ENCODE measurements at places on chromosomes 6 and 20.

GRCh38 chr20:32891926-32892660 lies 33.4 kb downstream of the EFCAB8 start:
- DNase-seq: no peak

DNA sequence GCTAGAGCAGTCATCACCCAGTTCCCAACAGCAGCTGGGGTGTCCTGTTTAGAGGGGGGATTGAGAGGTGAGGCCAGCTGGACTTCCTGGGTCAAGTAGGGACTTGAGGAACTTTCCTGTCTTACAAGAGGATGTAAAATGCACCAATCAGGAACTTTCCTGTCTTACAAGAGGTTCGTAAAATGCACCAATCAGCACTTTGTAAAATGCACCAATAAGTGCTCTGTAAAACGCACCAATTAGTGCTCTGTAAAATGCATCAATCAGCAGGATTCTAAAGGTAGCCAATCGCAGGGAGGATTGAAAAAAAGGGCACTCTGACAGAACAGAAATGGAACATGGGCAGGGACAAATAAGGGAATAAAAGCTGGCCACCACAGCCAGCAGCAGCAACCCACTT lies 225.7 kb downstream of the GMPR start:
- no peak for DNase-seq

- no peak for DNase-seq
These were observed 25.0 kb downstream of the TFAP2A start for GRCh38 chr6:10389739-10390494.

- DNase-seq: no peak
These were observed 227.6 kb upstream of the EXOC2 start for GRCh38 chr6:920512-920911.

GRCh38 chr6:147633191-147633590 lies 124.7 kb downstream of the SAMD5 start:
- DNase-seq: no peak

- no peak for DNase-seq
These were observed 7.5 kb downstream of the ELMO2 start for GRCh38 chr20:46398963-46399362.

DNA sequence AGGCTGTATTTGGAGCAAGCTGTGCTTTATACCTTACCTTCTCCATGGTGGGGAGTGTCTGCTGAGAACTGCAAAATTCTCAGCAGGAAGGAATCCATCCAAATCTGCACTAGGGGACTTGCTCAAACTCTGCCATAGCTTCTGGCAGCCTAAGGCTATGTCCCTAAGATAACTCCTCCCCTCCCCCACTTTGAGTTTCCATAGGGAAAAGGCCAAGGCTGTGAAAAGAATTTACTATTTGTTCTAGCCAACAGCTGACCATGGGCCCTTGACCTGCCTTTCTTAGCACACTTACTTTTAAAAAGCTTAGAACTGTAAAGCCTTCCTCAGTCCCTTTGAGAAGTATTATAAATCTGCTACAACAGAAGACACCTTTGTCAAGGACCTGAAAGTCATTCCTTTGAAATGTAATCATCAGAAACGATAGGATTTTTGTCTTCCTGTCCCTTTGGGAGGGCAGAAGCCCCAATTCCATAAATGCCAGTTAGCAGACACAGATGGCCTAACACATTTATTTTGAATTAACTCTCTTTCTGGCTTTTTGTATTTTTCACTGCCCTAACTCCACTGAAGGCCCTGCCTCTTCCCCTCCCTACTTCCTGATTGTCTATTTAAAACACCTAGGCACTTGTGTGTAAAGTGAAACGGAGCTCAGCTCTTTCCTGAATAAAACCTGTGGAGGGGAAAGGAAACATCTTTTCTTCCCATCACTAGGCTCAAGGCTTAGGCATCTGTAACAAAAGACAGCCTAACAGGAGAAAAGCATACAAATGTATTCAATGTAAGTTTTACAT lies 157.1 kb downstream of the AKAP7 start:
- DNase-seq: no peak

- no peak for DNase-seq
These were observed 99.5 kb downstream of the LAMP5 start for GRCh38 chr20:9613871-9614270.

- DNase-seq: no peak
These were observed 3.9 kb upstream of the SDCBP2 start for GRCh38 chr20:1332749-1333300.

DNA sequence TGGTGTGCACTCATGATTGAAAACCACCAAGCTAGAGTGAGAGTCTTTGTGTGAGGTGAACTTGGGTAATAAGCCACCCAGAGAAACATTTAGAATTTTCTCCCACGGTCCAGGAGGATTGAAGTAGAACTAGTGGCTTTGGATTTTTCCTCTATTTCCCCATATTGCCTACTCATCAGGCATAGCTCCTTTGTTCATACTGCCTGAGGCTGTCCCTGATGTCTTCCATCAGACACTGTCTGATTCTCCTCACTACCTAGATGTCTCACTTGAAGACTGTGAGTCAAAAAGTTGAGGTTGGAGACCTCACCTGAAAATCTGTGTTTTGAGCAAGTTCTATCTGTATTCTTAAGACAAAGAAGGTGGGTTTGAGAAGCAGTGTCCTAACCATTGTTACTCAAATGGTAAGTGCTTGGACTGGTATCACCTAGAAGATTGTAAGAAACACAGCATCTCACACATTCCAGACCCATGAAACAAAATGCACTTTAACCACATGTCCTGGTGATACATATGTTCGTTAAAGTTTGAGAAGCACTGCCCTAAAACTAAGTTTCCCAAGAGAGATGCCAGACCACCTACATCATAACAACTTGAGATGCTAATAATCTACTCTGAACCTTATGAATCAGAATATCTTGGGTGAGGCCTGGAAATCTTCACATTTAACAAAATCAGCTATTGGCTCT lies 523.4 kb upstream of the BTBD3 start:
- no peak for DNase-seq

- no peak for DNase-seq
These were observed 22.4 kb upstream of the RALY start for GRCh38 chr20:33971147-33971975.

DNA sequence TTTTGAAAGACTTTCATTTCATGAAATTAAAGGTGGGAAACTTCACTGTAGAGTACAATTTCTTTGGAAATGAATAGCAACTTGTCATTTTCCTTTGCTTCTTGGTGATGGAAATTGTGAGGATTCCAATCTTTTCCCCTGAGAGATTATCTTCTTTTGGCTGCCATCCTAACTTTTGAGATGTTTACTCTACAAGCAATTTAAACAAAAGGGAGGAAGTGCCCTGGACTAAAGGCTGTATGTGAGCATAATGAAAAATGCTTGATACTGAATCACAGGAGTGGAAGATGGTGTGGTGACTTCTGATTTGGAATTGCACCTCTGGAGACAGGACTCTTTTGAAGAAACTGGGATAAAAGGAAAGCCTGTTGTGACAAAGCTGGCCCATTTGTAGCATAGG lies 43.1 kb upstream of the JAG1 start:
- DNase-seq: no peak

DNA sequence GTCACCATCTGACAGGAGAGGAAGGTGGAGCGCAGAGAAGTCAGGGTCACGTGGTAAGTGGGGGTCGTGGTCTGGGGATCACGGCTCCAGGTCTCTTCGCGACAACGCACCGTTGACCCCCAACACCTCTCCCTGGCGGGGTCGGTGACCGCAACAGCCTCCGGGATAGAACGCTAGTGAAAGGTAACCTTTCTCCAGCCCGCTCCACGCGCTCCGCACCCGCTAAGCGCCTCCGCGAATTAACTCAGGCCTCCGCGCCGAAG lies 600 bp upstream of the SYNJ2 start:
- DNase-seq: no peak

DNA sequence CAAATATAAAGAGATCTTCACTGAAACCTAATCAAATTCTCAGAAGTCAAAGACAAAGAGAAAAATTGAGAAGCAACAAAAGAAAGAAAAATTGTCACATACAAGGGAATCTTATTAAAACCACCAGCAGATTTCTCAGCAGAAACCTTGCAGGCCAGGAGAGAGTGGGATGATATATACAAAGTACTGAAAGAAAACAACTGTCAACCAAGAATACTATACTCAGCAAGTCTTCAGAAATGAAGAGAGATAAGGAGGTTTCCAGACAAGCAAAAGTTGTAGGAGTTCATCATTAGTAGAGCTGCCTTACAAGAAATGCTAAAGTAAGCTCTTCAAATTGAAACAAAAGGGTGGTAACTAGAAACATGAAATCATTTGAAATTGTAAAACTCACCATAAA lies 345.6 kb downstream of the MAFB start:
- no peak for DNase-seq

DNA sequence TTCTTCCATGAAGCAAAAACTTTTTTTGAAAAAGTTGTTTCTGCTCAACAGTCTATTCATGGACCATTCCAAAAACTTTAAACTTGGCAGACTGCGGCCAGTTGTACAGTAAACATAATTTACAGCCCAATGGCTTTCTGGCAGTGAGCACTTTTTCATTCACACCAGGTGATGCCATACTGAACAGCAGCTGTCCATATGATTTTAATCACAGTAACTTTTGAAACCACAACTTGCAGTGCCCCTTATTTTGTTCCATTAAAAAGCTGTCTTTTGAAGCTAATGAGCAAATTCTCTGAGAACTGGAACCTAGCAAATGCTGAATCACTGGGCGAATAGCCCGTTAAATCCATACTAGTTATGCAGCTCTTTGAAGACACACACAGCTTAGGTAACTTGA lies 576.6 kb downstream of the PTPRT start:
- DNase-seq: no peak

- DNase-seq: no peak
These were observed 12.6 kb downstream of the TCP11 start for GRCh38 chr6:35128496-35128895.

- peak; percentile 85 for DNase-seq
These were observed 11.9 kb upstream of the ZFAND3 start for GRCh38 chr6:37807656-37808055.

- no peak for DNase-seq
These were observed 828 bp upstream of the SULF2 start for GRCh38 chr20:47785854-47786764.

DNA sequence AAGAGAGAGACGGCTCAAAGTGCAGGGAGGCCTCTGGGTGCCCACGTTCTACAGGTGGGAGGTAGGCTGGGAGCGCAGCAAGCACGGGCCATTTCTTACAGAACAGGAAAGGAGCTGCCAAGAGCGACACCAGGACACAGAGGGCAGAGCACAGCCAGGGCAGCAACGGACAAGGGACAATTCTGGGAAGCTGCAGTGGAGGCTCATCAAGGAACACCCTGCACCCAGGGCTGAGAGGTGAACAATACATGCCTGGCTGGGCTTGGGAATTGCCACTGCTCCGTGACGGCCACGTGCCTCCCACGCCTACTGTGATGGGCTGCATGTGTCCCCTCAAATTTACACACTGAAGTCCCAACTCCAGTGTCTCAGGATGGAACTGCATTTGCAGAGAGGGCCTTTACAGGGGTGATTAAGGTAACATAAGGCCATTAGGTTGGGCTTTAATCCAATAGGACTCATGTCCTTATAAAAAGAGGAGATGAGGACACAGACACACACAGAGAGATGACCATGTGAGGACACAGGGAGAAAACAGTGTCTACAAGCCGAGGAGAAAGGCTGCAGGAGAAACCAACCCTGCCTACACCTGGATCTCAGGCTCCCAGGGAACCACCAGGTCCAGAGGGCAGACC lies 13.6 kb downstream of the SERPINB6 start:
- DNase-seq: no peak

DNA sequence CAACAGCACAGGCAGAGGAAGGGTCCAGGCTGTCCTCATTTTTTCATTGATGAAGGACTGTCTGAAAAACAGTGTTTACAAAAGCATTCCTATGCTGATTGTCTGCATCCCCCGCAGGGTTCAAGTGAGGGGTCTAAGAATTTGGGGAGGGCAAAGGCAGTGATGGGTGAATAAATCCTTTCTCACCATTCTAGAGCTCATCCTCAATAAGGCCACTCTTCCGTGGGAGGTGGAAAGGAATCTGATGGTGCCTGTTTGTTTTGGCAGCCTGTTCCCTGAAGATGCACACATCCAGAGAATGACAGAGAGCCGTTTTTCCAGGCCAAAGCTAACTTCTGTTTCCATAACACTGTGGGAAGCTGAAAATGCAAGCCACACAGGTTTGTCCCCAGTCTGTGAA lies 164.5 kb downstream of the MOXD1 start:
- no peak for DNase-seq

GRCh38 chr6:10603219-10603618 lies 82.1 kb downstream of the GCNT2 start:
- no peak for DNase-seq

GRCh38 chr20:35320396-35321126 lies 28.3 kb upstream of the FAM83C start:
- no peak for DNase-seq

DNA sequence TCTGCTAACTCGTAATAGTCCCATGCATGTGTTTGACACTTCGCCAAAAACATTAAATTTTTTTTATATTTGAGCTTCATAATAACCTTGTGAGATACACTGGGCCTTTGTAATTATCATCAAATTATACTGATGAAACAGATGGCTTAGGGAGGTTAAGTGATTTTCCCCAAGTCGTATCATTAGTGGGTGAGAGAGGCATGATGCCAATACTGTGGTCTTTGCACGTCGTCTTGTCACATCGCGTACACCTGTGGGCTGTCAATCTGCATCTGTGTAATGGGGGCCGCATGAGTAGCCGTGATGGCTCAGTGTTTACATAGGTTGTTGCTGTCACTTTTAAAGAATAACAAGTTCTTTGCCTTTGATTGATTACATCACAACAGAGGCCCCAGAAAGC lies 1.7 kb downstream of the PRL start:
- no peak for DNase-seq

- DNase-seq: no peak
These were observed 259.1 kb downstream of the ARID1B start for GRCh38 chr6:157036245-157036711.

- DNase-seq: no peak
These were observed 6.3 kb downstream of the SCML4 start for GRCh38 chr6:107817784-107818183.

- no peak for DNase-seq
These were observed 81.2 kb downstream of the THBS2 start for GRCh38 chr6:169172456-169172855.

- no peak for DNase-seq
These were observed 85.3 kb downstream of the TRMT6 start for GRCh38 chr20:5864873-5865587.

DNA sequence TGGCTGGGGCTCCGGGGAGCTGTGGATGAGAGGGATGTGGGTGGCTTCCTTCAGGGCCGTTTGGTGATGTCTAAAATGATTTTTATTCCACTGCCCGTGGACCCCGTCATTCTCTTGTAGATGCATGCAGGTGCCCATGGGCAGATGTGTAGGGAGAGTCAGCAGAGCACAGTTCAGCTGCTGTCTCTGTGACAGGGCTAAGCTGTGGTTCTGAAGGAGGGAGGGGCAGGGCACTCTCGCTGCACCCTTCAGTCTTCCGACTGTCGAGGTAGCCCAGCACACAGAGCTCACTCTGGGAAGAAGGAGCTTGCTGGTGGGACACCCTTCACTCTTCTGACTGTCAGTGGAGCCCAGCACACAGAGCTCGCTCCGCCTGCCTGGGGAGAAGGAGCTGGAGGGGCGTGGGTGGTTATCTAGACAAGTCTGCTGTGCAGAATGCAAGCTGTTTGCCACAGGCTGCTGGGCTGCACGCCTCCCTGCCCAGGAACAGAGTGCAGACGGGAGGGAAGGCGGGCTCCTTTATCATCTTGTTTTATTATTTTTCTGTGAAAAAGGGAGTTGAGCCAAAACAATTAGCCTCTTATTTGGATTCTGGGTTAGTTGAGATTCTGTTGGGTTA lies 28.4 kb upstream of the ADRM1 start:
- DNase-seq: no peak
